Cardiac muscle cell (in vitro differentiated cells and primary cell): ENCODE measurements at places on chromosomes 4 and X. TPM values are rescaled to one million over a fixed set of nuclear protein-coding genes. Genes with fewer than 3 reads are reported as not detected.

DNA sequence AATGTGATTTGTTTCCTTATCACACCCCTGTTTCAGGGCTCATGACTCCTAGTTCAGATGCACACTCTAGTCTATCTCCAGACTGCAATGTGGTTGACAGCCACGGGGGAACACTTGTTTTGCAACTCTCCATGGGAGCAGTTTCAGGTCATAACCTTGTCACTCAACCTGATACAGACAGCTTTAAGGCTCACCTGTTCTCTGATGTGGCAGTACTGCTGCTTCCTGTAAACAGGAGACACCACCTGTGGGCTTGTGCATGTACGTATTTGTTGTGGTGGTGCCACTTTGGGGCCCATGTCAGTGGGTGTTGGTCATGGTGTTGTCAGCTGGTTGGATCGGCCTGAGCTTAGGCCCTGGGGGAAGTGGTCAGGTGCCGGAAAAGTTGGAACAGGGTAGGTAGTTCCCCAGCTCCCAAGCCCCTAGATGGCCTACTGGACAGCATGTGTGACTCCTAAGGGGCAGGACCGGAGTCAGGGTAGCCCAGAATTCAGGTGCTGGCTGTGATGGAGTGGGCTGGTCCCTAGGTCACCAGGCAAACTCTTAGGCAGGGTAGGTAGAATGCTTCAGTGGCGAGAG is 46.2 kb downstream of the FAM9B start:
- no peak for DNase-seq
- peaks cover 9% of the 10 kb centered on the region for H3K4me1 ChIP-seq
- no peak overlapping the region for H3K4me3 ChIP-seq
- H3K27ac ChIP-seq, result no peak overlapping the region
- H3K36me3 ChIP-seq, result no peaks in the 10 kb centered on the region

The CSAG1 gene
- total RNA-seq, result not detected in 2 replicates

- H3K27ac ChIP-seq, result no peak overlapping the region
- no peak for DNase-seq
- H3K27me3 ChIP-seq, result no peaks in the 10 kb centered on the region
- H3K4me1 ChIP-seq, result no peaks in the 10 kb centered on the region
Observed at GRCh38 chr4:66893807-66894206, 651.5 kb downstream of the CENPC start.

DNA sequence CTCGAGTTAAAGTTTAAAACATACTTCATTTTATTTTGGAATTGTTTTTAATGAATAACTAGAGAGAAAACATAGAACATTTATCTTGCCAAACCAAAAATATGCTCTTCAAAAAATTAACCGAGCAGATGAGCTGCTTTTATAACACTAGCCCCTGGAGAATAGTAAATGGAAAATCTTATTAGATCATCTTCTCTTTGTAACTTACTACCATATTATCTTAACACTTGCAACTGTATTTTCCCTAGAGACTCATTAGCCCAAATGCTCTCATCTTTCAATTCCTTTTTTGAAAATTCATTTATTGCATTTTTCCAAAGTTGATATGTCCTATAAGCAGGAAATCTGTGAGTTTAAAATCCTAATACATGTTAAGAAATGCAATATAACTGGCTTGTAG is 143.3 kb downstream of the CAMK2D start:
- no peak overlapping the region for H3K4me3 ChIP-seq
- DNase-seq, result no peak
- H3K4me1 ChIP-seq, result peaks cover 20% of the 10 kb centered on the region
- no peaks in the 10 kb centered on the region for H3K36me3 ChIP-seq
- H3K27ac ChIP-seq, result no peak overlapping the region
- H3K27me3 ChIP-seq, result no peaks in the 10 kb centered on the region
